AG04450 (cell line): ENCODE measurements at places on chromosomes 4 and X.

DNA sequence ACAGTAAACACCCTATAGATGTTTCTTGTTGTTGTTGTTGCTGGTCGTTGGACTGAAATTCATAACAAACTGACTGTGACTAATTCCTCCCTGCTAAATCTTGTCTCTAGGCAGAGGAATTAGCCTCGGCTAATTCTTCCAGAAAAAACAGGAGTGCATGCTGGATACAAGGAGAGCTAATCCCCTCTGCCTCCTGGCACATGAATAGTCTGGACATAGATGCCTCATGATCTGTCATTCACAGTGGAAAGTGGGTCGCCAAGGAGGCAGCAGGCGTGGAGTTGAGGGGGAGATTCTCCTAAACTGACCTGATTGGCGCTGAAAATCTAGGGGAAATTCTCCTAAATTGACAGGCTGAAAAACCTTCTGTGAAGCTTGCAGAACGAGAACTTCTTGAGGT, 220.1 kb downstream of the DCTD start:
- DNase-seq = no peak

DNA sequence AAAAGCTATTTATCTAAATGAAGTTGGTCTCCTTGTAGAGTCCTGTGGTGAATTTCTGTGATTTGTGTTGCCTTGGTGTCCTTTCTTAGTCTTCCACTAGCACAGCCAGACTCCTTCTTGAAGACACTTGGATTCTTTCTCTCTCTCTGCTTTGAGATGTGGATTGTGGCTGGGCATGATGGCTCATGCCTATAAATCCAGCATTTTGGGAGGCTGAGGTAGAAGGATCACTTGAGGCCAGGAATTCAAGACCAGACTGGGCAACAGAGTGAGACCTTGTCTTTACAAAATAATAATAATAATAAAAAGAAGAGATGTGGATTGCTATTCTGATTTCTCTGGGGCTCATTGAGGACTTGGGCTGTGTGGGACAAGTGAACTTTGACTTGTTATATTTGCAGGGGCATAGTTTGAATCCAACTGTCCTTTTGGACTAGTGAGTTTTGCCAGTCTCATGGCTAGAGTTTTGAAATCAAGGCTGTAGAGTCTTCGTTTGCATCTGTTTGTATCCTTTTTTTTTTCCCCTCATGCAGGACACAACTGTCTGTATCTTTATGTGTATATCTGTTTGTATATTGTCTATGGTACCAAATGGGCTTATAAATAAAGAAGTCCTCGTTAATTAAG, 11.1 kb upstream of the SMIM14 start:
- DNase-seq = no peak

- no peak for DNase-seq
Measured at GRCh38 chr4:108219998-108220397, 51.3 kb upstream of the LEF1 start.

- no peak for DNase-seq
Measured at GRCh38 chr4:20391198-20391597, 139.5 kb downstream of the SLIT2 start.

- DNase-seq = no peak
Measured at GRCh38 chr4:48134081-48134480, at the start of gene TXK. TSS of gene TXK (minus strand) at chr4:48134250. CDS start at chr4:48134170, 80 bp downstream.

DNA sequence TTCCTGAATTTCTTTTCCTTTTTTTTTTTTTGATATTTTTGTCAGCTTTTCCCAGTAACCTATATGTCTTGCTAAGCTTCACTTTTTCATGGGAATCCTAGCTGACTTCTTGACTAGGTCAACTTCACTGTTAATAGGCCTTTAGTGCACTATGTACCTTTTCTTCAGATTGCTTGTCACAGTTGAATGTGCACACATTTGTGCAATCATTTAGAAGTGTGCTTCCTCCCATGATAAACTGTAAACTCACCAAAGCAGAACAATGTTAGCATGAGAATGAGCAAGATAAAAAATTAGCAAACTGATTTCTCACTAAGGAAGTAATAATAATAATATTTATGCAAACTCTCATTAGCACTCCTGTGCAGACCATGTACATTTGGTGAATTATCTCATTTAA, 173.2 kb downstream of the PABPC4L start:
- no peak for DNase-seq

- no peak for DNase-seq
Measured at GRCh38 chr4:15784959-15785634, 7.0 kb downstream of the CD38 start.

GRCh38 chrX:67604979-67605703, 61.3 kb downstream of the AR start:
- DNase-seq = peak; percentile 72

DNA sequence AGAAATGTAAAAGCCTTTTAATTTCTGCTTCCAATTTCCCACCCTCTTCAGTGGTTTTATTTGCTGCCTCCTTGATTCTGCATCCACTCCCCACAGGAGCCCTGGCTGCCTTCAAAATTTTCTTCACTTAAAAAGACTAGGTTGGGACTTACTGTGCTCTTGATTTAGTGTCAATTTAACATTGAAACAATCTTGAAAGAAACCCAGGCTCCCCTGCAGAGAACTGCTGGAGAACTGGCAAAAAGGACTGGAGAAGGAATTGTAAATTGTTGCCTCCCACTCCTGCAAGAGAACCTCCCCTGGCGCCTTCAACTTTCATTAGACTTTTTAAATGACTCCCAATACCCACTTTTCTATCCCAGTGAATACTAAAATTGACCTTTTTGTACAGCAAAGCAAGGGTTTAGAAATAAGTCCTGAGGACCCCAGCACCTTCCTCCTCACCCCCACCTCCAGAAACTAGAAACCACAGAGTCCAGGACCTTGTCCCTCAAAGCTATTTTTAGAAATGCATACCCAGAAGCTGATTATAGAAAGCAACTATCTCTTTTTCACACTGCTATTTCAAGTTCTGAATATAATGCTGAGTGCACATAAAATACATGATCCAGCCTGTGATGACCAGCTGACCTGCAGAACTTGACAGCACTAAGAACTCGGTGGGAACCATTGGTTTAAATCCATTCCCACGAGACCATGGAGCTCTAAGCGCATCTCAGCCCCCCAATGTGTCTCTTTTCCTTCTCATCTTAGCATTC, 155.5 kb downstream of the INPP4B start:
- no peak for DNase-seq

DNA sequence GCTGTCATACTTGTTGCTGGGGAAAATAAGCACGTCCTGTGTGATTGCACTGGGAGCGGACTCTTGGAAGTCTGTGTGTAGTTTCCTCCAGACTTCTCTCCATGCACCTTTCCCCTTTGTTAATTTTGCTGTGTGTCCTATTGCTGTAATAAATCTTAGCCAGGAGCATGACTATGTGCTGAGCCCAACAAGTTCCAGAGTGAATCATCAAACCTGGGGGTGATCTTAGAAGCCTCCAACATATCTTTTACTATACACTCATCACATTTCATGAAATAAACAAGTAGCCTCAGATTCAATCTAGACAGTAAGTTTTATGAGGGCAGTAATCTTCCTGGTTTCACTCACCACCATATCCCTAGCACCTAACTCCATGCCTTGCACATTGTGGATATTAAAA, 43.3 kb upstream of the FGF13 start:
- DNase-seq = no peak

- DNase-seq = no peak
Measured at GRCh38 chr4:21826071-21826470, 122.5 kb downstream of the KCNIP4 start.

- peak; percentile 84 for DNase-seq
Measured at GRCh38 chr4:40990236-40990898, 224.0 kb downstream of the APBB2 start.

DNA sequence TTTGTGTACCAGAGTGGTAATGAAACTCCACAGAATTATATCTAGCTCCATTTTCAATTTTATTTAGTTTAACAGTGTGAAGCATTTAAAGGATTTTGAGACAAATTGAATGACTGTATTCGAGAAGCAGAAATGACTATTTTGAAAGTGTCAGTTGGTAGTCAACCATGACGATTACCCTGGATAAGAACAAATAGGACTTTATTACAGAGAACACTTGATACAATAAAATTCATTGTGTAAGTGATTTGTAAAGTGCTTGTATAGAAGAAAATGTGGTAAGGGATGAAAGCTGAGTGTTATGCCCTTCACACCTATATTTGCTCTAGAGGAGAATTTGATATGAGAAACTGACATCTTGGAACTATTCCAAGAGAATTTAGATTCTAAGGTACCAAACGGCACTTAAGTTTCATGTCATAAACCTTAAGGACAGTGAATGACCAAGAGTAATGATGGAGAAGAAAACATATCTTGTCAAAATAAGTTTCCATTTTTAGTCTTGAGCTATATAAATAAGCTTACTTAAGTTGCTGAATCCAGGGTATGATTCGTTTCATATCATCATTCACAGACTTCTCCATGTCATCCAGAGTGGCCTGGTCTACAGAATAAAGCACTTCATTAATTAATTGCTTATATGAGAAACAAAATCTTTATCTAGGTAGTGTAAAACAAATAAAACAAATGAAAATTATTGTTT, 34.6 kb downstream of the MED14 start:
- DNase-seq = no peak
